ENCODE measurements at places on chromosomes 1 and 21.

DNA sequence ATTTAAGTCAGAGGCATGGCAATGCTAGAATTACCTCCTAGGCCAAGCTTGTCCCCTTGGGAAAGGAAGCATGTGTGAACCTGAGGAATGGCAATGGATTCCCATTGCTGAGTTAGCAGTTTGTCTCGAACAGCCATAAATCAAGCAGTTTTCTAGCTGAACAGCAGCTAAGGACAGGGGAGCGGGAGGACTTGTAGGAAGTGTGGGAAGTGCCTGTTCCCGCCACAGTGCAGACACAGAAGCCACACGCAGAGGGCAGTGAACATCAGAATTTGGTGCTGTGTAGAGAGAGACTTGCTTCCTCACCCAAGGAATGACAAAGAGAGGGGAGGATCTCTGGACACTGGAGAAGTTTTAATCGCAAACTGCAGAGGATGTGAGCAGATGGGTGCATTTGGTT lies 3.8 kb downstream of the PHGDH start:
- DNase-seq = no peak

GRCh38 chr21:46205766-46206162 lies 21.5 kb upstream of the SPATC1L start:
- DNase-seq = no peak

DNA sequence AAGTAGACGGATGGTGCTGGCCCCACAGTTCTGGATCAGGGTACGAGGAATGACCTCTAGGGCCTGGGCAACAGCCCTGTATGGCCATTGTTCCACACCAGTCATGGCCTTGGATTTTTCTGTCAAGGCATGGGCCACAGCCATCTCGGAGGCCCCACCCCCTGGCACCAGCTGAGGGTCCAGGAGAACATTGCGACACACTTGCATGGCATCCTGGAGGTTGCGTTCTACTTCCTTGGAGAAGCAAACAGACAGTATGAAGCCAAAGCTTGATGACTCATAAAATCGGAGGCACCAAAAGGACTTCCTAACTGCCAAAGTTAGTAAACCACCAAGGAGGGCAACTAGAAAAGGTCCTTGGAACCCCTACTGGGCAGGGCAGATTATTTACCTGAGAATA lies 11.9 kb upstream of the VHLL start:
- no peak for DNase-seq

GRCh38 chr1:233151861-233152260 lies 143.7 kb downstream of the PCNX2 start:
- DNase-seq = no peak

DNA sequence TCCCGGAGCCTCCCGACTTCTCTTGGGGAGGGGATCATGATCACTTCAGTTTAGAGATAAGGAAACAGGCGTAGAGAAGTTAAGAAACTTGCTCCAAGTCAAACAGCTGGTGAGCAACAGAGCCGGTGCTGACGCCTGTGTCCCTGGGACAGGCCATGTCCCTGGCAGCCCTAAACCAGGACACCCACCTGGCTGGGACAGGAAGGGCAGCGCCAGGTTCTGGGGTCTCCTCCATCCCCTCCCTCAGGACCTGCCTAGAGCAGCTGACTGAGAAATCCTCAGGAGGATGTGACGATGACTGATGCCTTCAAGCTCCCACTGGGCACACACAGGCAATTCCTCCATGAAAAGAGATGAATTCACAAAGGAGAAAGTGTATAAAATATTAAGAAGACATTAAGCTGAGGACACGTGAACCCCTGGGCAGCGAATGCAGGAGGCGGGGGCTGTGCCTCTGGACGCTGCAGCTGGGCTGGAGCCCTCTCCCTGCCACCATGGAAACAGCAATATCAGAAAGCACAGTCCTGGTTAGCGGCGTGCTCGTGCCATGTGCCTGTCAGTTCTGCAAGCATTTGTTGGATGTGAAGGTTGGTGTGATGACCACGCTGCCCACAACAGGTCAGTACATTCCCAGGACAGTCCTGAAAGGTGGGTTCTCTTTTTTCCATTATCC lies 40.1 kb upstream of the C1orf174 start:
- no peak for DNase-seq

GRCh38 chr21:19523061-19523460 lies 1119.5 kb upstream of the TMPRSS15 start:
- no peak for DNase-seq

DNA sequence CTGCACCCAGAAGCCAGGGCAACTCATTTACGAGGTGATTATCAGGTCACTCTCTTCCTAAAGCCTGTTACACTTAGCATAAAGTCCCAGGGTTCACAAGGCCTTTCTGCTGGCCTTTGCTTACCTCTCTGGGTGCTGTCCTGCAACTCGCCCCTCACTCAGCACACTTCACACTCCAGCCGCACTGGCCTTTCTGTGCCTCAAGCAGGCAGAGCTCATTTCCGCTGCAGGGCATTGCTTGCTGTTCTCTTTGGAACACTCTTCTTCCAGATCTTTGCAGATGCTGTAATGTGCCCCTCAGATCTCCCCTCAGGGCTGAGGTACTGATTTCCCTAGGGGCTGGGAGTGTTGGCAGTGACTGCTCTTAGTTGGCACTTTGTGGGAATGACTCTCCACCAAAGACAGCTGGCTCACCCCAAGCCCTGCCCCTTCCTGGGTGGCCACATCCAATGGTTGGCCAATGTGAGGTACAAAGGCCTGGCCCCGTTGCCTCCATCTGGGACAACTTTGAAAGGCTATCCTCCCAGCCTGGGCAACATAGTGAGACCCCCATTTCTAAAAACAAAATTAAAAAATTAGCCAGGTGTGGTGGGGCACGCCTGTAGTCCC lies 50.8 kb upstream of the SSBP3 start:
- no peak for DNase-seq

DNA sequence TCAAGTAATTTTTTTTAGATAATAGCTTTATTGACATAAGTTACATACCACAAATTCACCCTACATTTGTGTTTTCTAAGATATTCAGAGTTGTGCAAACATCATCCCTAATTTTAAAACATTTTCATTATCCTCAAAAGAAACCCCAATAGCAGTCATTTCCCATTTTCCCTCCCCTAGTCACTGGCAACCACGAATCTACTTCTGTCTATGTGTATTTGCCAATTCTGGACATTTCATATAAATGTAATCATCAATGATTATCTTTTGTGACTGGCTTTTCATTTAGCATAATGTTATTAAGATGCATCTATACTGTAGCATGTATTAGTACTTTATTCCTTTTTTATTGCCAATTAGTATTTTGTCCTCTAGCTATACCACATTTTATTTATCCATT lies 88.8 kb upstream of the SLFNL1 start:
- DNase-seq = no peak

- no peak for DNase-seq
These were observed 490 bp upstream of the CZIB start for GRCh38 chr1:53220962-53221286.

- no peak for DNase-seq
These were observed at the start of gene KLF18 for GRCh38 chr1:44141531-44141930. TSS of gene KLF18 (minus strand) at chr1:44141631. CDS start at chr1:44141631, 0 bp downstream.
